ENCODE measurements at places on chromosomes 6 and 20.

- DNase-seq, result no peak
Observed at GRCh38 chr6:170137176-170137891, 153.5 kb downstream of the DLL1 start.

DNA sequence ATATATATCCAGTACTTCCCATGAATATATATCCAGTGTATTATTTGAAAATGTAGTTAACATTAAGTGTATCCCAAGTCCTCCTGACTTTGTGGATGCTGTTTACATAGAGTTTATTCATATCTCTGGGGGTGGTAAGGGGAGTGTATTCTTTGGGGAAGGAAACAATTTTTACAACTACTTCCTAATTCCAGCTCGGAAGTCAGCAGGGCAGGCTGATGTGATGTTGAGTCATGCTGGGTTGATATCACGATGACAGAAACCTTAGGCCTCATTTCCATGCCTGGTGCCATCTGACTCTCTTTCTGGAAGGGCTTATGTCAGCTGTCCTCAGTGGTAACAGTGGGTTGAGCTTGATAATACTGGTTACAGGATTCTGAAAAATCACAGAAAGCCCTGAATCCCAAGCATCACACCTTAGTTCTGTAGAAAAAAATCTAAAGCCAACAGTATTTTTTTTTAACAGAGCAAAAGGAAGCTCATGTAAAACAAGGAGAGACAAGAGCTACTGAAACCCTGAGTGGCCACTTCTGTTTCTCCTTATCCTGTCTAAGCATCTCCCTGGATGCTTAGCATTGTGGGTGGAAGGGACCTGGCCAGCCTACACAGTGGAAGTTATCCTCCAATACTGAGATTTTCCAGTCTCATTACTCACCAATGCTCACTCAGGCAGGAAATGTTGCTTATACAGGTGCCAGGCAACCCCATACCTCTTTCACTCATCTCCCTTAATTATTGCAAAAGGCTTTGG lies 75.2 kb upstream of the IYD start:
- no peak for DNase-seq

DNA sequence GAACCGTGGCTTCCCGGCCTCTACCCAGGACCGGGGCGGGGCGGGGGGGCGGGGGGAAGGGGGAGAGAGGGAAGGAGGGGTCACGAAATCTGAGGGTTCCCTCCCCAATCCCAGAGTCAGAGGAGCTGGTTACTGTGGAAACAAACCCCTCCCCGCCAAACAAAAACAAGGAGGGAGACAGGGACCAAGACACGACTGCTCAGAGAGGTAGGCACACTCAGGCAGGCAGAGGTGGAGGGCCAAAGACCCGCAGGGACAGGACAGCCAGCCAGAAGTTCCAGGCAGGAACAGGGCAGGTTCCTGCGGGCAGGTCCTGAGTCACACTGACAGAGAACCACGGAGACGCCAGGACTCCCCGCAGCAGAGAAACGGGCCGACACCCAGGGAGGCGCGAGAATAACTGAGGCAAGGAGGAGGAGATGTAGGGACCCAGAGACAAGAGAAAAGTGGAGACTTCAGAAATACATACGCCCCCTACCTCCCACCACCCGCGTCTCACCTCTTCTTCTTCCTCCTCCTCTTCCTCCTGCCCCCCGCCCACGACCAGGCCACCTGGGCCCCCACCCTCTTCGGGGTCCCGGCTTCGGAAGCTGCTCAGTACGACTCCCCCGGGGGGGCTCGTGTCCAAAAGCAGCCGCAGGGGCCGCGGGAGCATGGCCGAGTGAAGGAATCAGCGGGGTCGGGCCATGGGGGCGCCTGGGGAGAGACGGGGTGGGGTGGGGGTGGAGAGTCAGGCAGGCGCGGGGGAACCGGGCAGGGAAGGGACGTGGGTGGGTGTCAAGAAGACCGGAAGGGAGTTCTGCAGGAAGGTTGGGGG lies 578 bp downstream of the RGL2 start:
- DNase-seq, result no peak

- DNase-seq, result no peak
Observed at GRCh38 chr6:37738216-37738615, 40.5 kb upstream of the MDGA1 start.

GRCh38 chr20:11174861-11175260 lies 501.1 kb upstream of the JAG1 start:
- DNase-seq, result no peak

DNA sequence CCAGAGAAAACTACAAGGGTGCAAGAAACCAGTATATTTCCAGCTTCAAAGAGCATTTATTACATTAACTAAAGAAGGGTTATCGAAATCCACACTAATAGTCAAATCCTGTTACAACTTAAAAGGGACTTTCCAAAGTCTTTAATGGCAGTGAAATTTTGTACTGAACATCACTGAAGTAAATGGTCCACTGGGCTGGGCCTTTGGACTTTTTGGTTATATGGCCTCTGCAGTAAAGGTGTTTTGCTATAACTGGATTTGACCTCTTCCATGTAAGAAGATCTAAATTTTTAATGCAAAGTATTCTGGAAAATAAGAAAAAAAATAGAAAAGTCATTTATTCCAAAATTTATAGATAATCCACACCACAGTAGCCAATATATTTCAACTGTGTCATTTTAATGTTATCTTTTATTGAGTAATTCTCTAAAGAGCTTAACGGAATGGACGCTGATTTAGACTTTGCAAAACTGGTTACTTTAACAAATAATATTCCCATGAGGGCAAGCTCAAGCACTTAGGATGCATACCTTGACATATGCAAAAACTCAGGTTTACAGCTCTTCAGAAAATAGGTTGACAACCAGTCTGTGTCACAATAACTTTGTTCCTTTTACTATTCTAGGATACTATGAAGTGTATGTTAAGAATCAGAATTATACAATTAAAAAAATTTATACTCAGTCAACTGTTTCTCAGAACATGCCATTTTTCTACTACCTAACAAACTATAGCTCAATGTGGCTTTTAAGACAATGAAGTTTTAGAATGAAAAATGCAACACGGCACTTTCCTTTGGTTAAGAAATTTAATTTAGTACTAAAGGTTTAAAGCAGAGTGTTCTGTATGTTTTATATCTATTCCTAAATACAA lies 7.0 kb downstream of the RBM39 start:
- no peak for DNase-seq

- no peak for DNase-seq
Observed at GRCh38 chr6:225121-225721, 67.1 kb upstream of the DUSP22 start.

Data from iPS DF 19.7 (cell line).